ENCODE measurements at places on chromosomes 2 and 18.
A peak's percentile ranks its signal among the peaks of the same experiment; 100 is the strongest.

DNA sequence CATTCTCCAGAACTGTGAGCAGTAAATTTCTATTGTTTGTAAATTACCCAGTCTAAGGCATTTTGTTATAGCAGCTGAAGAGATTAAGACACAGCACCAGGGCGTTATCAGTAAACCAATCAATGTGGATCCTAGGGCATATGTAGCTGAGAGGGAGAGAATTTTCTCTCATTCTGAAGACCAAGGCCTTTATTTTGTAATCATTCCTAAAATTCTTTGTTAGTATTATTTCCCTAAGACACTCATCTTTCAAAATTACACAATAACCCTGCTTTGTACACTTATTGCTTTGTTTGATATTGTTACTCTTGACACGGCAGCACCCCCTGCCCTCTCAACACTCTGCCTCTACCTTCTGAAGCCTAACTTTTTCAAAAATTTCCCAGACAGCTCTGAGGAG is 419.1 kb downstream of the SLC4A3 start:
- no peak for DNase-seq

DNA sequence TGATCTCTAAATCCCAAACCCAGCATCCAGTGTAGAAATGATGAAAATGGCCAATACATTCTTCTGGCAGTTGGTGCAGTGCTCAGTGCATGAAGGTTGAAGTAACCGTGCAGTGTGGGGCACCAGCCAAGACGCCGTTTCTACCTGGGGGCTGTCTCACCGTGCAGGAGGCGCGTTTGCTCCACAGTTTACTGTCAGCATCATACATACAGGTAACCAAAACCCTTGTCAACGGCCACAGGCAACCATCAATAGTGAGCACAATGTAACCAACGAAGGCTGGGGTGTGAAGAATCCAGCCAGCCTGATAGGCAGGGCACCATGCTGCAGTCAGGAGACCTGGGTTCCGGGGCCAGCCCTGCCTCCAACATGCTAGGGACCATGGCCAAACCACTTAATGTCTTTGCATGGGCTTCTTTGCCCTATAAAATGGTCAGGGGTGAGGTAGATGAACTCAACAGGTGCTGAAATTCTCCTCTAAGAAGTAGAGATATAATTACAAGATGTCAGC is 127.5 kb upstream of the ID2 start:
- DNase-seq, result no peak

DNA sequence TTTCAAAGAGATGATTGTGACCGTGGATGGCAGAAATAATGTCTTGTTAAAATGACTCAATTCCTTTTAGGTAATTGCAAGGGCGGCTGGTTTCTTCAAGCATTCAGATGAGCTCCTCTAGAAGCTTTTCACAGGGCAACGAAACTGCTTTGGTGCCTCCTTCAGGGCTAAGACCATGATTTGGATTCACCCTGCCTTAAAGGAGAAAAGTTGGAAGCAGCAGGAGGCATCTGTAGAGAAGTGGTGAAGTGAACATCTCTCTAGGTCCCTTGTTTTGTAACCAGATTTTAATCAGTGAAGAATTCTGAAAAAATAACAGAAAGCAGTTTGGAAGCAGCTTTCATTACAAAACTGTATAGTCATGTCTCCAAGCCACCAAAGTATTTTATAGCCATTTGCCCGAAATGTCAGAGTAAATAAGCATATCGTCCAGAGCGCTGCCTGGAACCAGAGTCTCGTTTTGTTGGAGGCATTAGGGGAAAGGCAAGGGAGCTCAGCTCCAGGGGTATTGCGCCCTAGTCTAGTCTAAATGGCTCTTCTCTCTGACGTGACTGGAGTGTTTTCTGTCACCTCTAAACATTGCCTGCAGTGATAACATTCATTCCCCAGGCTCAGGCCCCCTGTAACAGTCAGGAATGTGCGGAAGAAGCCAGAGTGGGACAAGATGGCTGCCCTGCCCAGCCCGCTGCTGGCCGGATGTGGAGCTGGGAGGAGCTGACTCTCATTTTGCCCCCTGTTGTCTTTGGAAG is 57.8 kb upstream of the ITGB6 start:
- no peak for DNase-seq

- no peak for DNase-seq
These were observed 659.0 kb downstream of the IRS1 start for GRCh38 chr2:226140594-226140993.

DNA sequence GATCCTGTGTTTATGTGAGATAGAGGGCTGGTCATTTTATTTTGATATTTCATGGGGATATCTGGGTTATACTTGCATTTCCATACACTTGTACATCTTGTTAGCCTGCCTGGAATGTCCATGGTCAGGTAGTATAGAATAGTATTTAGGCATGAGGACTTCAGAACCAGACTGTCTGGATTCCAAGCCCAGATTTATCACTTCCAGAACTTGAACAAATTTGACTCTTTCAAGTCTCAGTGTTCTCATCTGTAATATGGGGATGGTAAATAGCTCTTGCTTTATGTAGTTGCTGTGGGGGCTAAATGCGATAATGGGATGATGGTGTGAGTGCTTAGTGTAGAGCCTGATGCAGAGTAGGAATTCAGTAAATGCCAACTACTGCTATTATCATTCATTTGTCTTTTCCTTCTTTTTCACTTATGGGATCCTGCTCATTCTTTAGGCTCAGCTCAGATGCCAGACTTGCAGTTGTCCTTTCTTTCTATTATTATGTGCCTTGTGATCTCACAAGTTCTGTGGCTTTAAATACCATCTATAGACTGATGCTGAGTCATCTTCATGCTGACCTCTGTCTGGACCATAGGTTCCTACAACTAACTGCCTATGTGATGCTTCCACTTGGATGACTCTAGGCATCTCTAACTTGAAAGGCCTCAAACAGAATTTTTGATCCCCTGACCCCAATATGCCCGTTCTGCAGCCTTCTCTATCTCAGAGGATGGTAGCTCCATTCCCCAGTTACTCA is 67.4 kb downstream of the POLE4 start:
- no peak for DNase-seq

DNA sequence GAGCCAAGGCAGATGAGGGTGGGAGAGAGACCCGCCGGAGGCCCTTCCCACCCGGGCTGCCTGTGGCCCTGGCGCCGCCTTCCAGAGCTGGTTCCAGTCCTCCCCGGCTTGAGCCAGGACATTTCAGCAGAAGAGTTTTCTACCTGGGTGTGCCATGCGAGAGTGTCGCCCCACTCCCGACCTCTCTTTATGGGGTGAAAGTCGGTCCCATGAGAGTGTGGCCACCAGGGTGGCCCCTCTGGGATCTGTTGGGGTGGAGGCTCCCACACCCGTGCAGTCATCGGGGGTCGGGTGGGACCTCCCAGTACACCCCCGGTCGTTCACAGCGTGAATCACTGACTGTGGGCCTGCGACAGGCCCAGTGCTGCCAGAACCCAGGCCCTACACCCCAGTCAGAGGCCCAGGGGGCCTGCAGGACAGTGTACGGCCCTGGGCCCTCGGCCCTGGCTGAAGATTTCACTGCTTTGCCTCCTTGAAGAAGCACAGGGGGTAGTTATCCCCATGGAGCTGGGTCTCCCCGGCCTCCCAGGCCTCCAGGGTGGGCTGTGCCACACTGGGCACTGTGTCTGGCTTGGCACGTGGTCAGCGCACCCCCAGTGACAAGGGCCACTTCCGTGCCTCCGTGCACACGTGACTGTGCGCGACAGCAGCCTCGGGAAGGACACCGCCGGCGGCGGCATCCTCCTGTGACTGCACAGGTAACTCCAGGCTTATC is 5.9 kb downstream of the NFATC1 start:
- DNase-seq, result peak; percentile 59

GRCh38 chr2:873027-873426 is 77.6 kb upstream of the SNTG2 start:
- DNase-seq, result no peak

- no peak for DNase-seq
These were observed 44.9 kb upstream of the ORC2 start for GRCh38 chr2:201008296-201008829.

GRCh38 chr18:45439851-45440645 is 175.2 kb upstream of the SLC14A2 start:
- no peak for DNase-seq

GRCh38 chr2:6054161-6054671 is 362.0 kb downstream of the SOX11 start:
- DNase-seq, result no peak

- DNase-seq, result peak; percentile 69
These were observed 771.5 kb downstream of the GALR1 start for GRCh38 chr18:78021196-78021595.

- DNase-seq, result no peak
These were observed 71.2 kb downstream of the NABP1 start for GRCh38 chr2:191749181-191749540.

DNA sequence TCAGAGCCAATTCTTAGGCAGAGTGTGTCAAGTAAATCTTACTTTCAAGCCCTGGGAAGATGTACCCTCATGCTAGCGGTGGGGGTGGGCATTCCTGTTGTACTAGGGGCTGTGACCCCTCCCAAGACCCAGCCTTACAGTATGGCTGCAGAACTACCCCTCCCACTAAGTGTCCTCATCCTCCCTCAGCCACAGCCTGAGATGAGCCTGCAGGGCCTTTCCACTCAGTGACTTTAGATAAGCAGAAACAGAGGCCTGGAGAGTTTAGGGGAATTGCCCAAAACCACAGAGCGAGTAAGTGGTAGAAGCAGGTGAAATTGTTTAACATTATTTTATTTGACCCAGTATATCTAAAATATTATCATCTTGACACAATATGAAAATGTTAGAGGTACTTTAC is 36.6 kb downstream of the TTC32 start:
- no peak for DNase-seq

DNA sequence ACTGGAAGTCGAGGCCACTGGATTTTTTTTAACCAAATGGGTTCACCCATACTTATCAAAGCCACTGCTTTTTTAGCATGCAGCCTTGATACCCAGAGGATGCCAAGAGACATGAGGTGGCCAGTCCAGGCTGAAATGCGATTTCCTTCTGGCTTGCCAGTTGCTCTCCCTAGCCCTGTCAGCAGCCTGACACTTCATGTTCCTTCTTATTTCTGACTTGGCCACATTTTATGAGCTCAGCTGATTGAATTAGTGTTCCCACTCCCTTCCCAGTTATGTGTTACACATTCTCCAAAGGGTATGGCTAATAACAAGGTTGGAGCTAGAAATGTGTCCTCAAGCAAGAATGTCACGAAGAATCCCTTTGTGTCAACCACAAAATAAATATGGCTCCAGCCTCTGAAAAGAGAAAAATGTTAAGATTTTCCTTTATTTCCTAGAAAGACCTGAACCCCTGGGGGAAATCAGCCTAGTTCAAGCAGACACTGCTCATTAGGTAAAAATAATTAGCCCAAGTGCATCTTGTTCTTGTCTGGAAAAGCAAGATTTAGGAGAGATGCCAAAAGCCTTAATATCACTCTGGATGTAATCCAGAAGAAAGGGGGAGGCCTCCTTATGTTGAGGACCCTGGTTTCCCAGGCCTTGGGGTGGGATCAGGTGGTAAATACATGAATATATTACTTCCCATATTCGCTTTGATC is 121.7 kb upstream of the TACR1 start:
- DNase-seq, result no peak

- DNase-seq, result peak; percentile 60
These were observed 2.5 kb upstream of the DUSP2 start for GRCh38 chr2:96147593-96148201.

GRCh38 chr18:10169814-10170213 is 256.0 kb downstream of the VAPA start:
- DNase-seq, result no peak

DNA sequence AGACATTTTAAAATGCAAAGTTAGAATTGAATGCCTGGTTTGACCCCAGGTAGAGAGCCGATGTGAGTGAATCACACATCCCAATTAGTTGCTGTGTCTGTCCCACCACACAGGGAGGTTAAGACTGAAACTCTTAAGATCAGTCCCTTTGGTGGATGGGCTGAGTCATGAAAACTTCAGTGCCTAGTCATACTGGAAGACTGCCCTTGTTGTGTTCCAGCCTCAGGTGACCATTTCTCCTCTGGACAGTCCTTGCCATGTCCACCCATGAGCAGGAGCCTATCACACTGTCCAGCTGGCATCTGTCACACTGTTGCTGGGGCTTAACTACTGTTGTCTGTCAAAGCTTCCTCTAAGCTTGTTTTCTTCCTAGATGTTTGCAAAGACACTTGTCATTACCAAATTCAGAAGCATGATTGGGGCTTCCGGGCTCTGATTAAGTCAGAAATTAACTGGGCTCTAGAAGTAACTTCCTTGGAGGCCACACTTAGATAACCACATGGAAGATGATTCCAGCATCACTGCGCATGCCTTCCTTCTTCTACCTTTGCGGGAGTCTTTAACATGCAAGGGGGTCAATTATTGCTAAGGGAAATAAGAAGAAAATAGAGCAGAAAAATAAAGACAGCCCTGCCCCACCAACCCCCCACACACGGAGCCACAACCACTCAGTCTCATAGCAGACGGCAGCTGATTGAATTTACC is 21.3 kb downstream of the CYRIA start:
- no peak for DNase-seq

DNA sequence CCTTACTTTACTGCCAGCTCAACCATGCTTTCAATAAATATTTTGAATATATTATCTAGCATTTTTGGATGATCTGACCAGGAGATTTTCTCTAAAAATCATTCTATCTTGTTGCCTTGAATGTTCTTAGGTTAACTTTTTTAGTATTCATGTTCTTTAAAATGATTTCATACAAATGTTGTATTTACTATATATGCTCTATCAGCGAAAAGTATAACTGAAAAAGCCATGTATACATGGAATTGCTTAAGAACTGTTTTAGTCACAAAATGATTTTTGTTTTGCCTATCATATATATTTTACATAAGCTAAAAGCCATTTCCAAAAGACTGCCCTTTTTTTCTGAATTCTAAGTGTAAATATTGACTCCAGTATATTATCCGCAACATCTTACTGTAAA is 213.9 kb downstream of the WDPCP start:
- DNase-seq, result no peak

- DNase-seq, result no peak
These were observed 141.9 kb downstream of the RIF1 start for GRCh38 chr2:151551556-151551955.

DNA sequence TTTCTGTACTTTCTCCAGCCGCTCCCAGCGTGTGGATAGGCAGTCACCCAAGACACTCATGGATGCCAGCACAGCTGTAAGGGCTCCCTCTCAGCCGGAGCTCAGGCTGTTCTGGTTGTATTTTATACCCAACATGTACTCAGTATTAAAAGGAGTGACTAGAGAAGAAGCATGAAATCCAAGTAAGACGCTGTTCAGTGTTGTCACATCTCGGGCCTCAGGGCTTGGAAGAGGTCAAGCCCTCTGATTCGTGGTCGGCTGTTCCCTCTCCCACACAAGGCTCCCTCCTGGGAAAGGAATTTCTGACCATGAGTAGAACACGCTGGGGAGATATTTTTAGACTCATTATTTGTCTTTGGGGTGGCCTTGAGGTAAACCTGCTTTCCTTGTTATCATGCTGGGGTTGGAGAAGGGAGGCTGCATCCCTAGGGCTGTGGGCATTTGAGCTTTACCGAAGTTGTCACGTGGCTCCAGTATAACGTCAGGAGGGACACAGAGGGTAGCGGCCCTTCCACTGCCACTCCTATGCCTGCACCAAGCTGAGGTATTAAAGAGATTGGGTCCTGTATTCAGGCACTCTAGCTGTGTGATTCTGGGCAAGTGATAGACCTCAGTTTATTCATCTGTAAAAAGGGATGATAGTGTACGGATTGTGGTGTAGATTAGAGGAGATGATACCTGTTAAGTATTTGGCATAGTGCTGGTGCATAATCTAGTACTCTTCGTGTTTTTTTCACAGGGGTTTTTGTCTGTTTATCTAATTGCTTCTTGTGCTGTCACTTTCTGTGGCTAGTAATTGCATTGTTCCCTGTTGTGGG is 34.1 kb downstream of the HK2 start:
- no peak for DNase-seq

GRCh38 chr18:7079231-7079630 is 38.4 kb downstream of the LAMA1 start:
- DNase-seq, result no peak
